ENCODE measurements at places on chromosomes 2 and 18.

- no peak for DNase-seq
Observed at GRCh38 chr2:43943323-43943722, 52.5 kb downstream of the LRPPRC start.

DNA sequence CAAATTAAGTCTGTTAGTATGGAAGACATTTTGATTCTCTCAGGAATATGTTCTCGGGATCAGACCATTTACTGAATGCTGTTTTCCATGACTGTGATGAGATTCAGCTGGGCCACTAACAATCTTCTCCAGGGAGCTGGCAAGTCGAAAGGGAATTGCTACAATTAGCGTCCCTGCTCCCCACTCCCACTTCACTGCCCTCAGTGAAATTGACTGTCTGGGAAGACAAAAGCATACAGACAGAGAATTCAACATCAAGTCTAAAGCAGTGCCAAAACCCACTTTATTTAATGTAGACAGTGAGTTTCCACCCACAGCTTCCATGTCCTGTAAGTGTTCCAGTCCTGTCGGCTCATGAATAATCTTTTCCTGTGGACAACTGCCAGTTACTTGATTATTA, 34.0 kb upstream of the COL3A1 start:
- no peak for DNase-seq

DNA sequence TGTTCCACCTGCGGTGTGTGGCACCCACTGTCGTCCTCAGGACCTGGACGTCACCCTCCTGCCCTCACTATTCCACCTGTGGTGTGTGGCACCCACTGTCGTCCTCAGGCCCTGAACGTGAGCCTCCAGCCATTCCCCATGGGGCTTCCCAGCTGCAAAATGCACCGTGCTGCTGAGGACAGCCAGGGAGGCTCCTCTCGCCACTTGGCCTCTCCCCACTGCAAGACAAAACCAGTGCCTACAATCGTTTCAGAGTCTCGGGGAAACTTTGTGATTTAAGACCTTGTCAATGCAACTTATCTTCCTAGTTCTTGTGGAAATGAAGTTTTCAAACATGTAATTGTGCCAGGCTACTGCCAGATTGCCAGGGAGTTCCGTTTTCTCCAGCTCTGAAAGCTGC, 319.3 kb upstream of the SALL3 start:
- DNase-seq, result no peak

- no peak for DNase-seq
Observed at GRCh38 chr2:117232305-117232704, 582.2 kb upstream of the DDX18 start.

GRCh38 chr2:11580697-11581096, 46.9 kb downstream of the GREB1 start:
- no peak for DNase-seq

Measured in Caco-2 (cell line).